ENCODE measurements at places on chromosomes 12 and 14.

GRCh38 chr12:60252359-60253096 is 656.7 kb downstream of the SLC16A7 start:
- no peak for DNase-seq

DNA sequence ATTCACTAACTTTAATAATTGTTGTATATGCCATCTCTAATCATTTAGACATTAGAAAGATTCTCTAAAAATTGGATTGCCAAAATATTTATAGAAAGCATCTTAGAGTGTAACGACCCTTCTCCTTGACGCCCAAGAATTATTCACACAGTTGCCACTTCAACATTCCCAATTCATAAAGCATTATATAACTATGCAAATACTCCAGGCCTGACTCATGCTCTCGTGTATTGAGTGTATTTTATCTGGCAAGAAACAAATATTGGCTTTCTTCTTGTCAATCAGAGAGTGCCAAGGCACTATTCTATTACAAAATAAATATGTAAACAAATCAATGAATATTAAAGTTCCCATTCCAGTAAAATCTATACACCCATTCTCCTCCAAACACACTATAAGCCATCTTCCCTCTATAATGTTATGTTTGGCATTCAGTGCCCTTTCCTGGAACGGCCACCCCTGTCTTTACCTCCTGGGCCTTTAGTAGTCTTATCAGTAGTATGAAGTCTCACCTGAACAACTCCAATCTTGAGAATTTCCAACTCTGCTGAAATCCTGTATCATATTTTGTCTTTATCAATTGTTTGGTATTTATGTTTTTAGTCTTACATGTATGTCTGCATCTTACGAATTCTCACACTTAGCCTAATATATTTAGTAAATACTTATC is 182.6 kb downstream of the PIK3C2G start:
- DNase-seq, result no peak

DNA sequence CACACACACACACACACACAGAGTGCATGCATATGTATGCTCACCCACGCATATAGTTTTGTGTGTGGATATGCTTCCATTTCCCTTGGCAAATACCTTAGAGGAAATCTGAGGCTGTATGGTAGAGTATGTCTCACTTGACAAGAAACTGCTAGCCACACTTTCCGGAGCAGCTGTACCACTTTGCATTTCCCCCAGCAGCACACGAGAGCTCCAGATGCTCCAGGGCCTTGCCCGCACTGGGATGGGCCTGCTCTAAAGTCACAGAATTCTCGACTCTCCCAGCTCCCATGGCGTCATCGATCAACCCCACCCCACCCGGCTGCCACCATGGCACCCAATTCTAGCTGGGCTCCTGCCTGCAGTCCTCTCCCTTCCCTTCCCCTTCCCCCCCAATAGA is 21.9 kb downstream of the CLMN start:
- DNase-seq, result no peak

DNA sequence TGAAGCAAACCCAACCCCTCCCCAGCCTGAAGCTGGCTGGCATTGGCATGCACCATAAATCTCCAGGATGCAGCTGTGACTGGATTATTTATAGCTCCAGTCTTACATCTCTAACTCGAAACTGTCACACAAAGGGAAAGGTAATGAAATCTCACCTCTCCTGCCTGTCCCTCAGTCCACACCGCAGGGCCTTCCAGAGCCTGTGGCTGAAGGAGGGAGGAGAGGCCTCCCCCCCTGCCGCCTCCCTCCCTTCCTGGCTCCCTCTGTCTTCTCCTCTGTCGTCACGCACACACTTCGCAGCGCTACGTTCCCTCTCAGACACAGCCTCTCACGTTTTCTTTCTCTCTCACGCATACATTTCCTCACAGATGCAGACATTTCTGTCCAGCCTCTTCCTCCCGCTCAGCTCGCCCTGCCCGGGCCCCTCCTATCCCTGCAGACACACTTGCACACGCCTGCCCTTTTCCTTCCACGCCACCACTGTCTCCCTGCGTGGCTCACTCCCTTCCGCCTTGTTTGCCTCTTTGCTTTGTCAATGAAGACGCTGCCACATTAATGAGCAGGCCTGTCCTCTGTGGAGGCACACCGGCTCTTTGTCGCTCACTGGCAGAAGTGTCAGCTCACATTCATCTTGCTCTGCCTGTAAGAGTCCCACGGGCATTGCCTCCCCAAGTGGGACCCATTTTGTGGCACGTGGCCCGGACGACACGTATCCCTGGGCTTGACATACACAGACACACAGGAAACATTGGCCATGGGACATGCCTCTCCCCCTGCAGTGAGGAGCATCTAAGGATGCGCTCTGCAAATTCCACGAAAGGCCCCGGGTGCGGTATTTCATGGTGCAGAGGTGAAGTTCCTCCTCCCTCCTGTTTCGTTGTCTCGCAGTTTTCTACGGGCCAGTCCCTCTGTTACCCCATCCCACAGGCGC is 27.9 kb downstream of the IRF2BPL start:
- no peak for DNase-seq

- DNase-seq, result no peak
These were observed 41.2 kb downstream of the TMEM116 start for GRCh38 chr12:111971800-111972199.

GRCh38 chr12:95484524-95484923 is 10.6 kb downstream of the METAP2 start:
- DNase-seq, result no peak

DNA sequence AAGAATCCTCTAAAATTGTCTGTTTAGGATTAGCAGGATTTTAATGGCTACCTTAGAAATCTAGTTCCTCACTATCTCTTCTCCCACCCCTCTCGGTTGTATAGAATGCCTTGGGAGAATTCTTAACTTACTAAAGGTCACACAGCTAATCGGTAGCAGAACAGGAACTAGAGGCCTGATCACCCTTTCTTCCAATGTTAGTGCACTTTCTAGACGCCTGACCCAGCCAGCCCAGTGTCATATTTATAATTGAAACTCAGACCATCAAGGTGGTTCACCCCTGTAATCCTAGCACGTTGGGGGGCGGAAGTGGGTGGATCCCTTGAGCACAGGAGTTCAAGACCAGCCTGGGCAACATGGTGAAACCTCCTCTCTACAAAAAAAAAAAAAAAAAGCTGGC is 1.7 kb downstream of the TIGAR start:
- no peak for DNase-seq

Measured in erythroblast (primary cell).